ENCODE measurements at places on chromosomes 5 and 9.

GRCh38 chr5:143564417-143564816 lies 160.9 kb upstream of the NR3C1 start:
- no peak for DNase-seq

- DNase-seq: no peak
Observed at GRCh38 chr5:93130624-93131490, 450.2 kb downstream of the NR2F1-AS1 start.

DNA sequence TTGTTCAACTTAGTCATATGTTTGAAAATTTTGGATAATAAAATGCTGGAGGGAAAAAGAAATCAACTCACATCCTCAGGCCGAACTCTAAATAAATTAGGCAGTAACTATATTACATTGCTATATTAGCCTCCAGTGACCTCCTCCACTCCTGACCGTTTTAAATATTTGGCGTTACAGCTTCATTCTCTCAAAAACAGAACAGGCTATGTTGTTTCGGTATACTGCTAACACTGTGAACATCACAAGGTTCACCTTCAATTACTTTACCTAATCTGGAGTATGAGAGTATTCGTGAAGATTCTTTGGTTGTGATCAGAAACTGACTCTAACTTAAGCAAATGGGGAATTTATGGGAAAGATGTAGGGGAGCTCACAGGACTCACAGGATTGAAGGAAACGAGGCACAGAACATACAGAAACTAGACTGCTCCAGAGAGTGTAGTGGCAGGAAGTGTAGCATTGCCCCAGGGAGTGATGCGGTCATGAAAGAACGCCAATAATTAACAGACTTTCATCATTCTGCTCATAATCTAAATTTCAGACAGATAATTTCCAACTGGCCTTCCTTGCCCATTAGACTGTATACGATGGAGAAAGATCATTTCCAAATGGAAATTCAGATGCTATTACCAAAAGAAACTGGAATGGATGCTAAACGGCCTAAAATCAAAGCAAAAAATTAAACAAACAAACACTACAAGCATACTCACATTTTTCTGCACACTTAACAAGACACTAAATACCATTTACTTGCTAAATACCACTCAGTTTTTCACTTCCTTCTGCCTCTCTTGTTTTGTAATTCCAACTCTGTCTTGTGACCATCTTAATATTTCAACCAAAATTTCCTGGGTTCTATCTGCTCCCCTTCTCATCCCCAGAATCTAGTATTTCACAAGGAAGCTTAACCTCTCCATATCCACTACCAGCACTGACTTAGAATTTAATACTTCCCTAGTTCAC lies 110.1 kb upstream of the LPAR1 start:
- DNase-seq: peak; percentile 37

DNA sequence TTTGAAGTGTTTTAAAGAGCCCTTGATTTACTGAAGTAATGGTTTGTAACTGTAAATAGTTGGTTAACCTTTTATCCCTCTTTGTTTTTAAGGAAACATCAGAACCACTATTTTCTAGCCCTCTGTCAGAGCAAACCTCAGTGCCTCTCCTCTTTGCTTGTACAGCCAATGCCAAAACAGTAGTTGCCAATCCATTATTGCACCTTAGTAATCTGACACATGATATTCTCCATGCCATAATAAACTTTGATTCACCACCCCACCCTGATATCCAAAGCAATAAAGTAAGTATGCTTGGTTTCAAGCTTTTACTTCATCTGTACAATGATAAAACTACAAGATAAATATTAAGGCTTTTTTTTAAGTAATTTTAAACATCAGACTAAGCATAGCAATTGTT lies 100.8 kb downstream of the DMXL1 start:
- DNase-seq: no peak

DNA sequence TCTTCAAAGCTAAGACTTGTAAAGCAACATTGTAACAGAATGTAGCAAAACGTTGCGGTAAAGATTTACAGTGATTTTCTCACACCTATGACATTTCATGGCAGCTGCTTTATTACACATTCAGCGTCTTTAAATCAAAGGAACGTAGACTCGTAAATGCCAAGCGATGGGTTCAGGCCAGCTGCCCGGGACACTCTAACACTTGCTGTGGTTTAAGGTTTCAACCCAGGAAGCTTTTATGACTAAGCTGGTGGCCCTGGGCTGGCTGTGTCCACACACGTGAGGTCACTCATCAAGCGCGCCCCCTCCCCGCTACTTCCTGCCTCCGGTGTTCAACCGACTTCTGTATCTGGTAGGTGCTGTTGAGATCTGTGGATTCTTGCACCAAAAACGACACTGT lies 2.5 kb downstream of the SLC6A18 start:
- DNase-seq: peak; percentile 56

DNA sequence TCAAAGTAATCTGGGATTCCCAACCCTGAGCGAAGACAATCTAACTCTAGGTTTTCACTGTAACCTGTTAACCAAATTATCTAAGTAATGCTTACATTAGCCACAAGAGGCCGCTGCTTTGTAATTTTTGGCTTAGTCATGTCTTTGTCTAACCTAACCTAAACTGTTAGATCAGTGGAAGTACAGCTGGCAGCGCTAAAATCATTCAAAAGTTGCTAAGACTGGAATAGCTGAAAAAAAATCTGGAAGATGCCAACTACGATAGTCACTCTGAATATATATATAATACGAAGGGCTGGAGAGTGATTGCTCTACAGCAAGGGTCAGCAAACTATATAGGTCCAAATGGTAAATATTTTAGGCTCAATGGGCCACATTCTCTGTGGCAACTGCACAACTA lies 60.2 kb downstream of the FBXO38 start:
- peak; percentile 71 for DNase-seq

GRCh38 chr5:14036514-14036913 lies 92.0 kb upstream of the DNAH5 start:
- peak; percentile 91 for DNase-seq

GRCh38 chr5:6755941-6756340 lies 42.7 kb downstream of the TENT4A start:
- DNase-seq: no peak

GRCh38 chr5:146290318-146290717 lies 48.3 kb upstream of the POU4F3 start:
- no peak for DNase-seq

DNA sequence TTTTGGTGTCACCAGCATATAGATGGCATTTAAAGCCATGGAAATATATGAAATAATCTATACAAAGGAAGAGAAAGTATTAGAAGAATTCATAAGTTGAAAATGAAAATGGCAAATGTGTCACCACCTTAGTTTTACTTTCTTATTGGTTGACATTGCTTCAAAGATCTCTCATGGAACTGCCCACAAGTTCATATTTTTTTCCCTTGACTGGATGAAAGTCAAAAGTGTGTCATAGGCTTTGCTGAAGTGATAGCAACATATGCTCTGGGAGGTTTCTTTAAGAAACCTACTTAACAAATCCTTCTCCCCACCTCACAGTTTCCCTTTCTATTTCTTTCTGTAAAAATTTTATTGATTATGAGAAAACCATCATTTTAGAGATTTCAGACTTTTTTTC lies 127.2 kb downstream of the VPS13A start:
- DNase-seq: no peak
